ENCODE measurements at places on chromosomes 6 and 20. TPM values are rescaled to one million over a fixed set of nuclear protein-coding genes. Genes with fewer than 3 reads are reported as not detected.
A peak's percentile ranks its signal among the peaks of the same experiment; 100 is the strongest.

DNA sequence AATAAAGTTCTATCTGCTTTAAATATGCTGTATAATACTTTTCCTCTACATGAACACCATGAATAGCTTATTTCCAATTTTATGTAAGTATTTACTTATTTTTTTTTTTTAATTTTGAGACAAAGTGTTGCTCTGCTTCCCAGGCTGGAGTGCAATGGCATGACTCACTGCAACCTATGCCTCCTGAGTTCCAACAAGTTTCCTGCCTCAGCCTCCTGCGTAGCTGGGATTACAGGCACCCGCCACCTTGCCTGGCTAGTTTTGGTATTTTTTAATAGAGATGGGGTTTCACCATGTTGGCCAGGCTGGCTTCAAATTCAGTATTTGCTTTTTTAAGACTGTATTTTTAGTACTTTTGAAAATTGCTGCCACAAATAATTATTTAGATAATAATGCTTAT lies 1365.9 kb downstream of the GRIK2 start:
- DNase-seq, result no peak
- no peak overlapping the region for H3K4me3 ChIP-seq
- H3K27me3 ChIP-seq, result no peaks in the 10 kb centered on the region

GRCh38 chr20:10611357-10611756 lies 62.4 kb downstream of the JAG1 start:
- no peaks in the 10 kb centered on the region for H3K27me3 ChIP-seq
- H3K4me3 ChIP-seq, result no peak overlapping the region
- peaks cover 2% of the 10 kb centered on the region for H3K36me3 ChIP-seq

The RRAGD gene
- 6.3 TPM for polyA plus RNA-seq

The PDE10A gene
- polyA plus RNA-seq, result 0.24 TPM

The TBXT gene
- not detected for polyA plus RNA-seq

DNA sequence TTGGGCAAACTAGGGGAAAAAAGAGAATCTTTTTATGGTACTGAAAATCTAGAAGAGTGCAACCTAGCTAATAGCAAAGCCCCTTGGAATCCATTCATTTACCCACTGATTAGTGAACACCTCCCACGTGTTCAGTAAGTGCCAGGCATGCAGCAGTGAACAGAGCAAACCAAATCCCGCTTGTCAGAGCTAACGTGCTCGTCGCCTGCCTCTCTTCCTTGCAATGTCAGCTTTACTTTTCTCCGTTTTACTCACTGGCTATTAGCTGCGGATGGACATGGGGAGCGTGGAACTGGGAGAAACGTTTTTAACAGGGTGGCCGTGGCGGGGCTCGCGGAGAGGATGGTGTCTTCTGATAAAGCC lies 120.4 kb downstream of the SYNDIG1 start:
- no peaks in the 10 kb centered on the region for H3K4me1 ChIP-seq
- no peaks in the 10 kb centered on the region for H3K27me3 ChIP-seq
- DNase-seq, result no peak
- H3K27ac ChIP-seq, result no peak overlapping the region
- no peak overlapping the region for H3K4me3 ChIP-seq

- peak overlapping the region; percentile 23 for H3K27ac ChIP-seq
- no peaks in the 10 kb centered on the region for H3K27me3 ChIP-seq
- DNase-seq, result no peak
- H3K4me3 ChIP-seq, result no peak overlapping the region
- H3K4me1 ChIP-seq, result peaks cover 7% of the 10 kb centered on the region
Observed at GRCh38 chr6:44072452-44072958, 54.7 kb downstream of the MRPL14 start.

GRCh38 chr6:169545982-169546381 lies 155.8 kb downstream of the WDR27 start:
- no peaks in the 10 kb centered on the region for H3K36me3 ChIP-seq
- H3K27me3 ChIP-seq, result no peaks in the 10 kb centered on the region
- no peak overlapping the region for H3K4me3 ChIP-seq
- no peak for DNase-seq

- no peaks in the 10 kb centered on the region for H3K27me3 ChIP-seq
- no peak overlapping the region for H3K27ac ChIP-seq
- no peak overlapping the region for H3K4me3 ChIP-seq
- no peak for DNase-seq
- peaks cover 8% of the 10 kb centered on the region for H3K4me1 ChIP-seq
Observed at GRCh38 chr6:150766201-150766997, 99.1 kb upstream of the MTHFD1L start.

DNA sequence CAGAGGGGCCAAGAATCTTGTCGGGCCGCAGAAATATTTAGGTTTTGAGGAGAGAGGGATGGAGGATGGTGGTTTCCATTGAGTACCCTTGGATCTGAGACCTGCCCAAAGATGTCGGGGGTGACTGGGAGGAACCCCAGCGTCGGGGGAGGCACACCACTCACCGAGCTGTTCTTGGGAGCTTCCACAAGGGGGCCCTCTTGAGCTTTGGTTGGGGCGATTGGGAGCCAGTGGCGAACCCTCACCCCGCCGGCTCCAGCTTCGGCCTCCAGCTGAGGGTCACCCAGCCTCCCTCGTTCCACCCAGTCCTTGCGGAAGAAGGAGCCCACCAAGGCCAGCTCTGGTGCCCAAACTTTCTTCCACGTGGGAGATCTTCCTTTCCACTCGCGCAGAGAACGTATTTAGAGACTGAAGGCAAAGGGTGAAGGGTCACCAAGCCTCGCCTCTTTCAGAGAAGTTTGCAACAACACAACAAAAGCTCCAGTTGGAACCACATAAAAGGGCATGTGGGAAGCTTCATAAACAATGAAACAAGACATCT lies 33.6 kb downstream of the APCDD1L start:
- no peaks in the 10 kb centered on the region for H3K4me1 ChIP-seq
- H3K27me3 ChIP-seq, result no peaks in the 10 kb centered on the region
- H3K4me3 ChIP-seq, result peak overlapping the region; percentile 16
- no peaks in the 10 kb centered on the region for H3K36me3 ChIP-seq

DNA sequence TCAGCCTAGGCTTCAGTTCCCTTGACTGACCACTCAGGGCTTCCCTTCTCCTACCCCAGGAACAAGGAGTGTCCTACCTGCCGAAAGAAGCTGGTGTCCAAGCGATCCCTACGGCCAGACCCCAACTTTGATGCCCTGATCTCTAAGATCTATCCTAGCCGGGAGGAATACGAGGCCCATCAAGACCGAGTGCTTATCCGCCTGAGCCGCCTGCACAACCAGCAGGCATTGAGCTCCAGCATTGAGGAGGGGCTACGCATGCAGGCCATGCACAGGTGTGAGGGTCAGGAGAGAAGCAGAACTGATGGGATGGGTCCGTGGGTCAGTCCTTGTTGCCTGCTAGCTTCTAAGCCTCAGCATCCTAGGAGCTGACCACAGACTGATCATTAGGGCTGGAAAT lies 1.6 kb downstream of the RING1 start:
- H3K27ac ChIP-seq, result no peak overlapping the region
- peaks cover 9% of the 10 kb centered on the region for H3K36me3 ChIP-seq
- DNase-seq, result no peak
- H3K27me3 ChIP-seq, result no peaks in the 10 kb centered on the region

The TRIM40 gene
- polyA plus RNA-seq, result not detected

The TPX2 gene
- 3.6 TPM for polyA plus RNA-seq

DNA sequence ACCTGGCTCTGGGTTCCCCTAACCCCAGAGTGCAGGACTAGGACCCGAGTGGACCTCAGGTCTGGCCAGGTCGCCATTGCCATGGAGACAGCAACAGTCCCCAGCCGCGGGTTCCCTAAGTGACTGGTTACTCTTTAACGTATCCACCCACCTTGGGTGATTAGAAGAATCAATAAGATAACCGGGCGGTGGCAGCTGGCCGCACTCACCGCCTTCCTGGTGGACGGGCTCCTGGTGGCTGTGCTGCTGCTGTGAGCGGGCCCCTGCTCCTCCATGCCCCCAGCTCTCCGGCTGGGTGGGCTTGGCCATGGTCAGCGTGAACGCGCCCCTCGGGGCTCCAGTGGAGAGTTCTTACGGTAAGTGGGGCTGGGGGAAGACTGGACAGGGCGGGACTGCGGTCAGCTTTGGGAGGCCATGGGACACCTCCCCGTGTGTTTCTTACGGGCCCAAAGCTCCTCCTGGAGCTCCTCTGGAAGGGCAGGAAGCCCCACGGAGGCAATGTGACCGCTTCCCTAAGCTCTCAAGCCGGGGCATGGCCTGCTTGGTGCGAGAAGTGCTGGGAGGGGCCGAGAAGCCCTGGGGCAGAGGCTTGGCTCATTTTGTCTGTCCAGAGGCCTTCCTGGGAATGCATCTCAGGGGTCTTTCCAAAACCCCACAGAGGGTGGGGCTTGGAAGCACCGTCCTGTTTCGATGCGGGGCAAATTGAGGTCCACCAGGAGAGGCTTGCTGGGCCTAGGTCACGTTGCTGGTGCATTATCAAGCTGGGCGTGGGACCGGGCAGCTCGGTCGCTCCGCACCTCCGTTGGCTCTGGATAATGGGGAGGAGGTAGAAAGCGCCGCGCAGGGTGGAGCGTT lies at the start of gene HNF4A:
Gene HNF4A (plus strand): TSS at position 202 of the 855 bp plus-strand sequence. CDS start 106 bp downstream, at position 308.
- peaks cover 9% of the 10 kb centered on the region for H3K36me3 ChIP-seq
- H3K27me3 ChIP-seq, result no peaks in the 10 kb centered on the region
- H3K4me3 ChIP-seq, result peak within 1 kb of the TSS; percentile 56
- H3K4me1 ChIP-seq, result no peaks in the 10 kb centered on the region

Data from liver (tissue), 10 donors.